Fibroblast of upper back skin (primary cell): ENCODE measurements at places on chromosomes 12 and 14.

DNA sequence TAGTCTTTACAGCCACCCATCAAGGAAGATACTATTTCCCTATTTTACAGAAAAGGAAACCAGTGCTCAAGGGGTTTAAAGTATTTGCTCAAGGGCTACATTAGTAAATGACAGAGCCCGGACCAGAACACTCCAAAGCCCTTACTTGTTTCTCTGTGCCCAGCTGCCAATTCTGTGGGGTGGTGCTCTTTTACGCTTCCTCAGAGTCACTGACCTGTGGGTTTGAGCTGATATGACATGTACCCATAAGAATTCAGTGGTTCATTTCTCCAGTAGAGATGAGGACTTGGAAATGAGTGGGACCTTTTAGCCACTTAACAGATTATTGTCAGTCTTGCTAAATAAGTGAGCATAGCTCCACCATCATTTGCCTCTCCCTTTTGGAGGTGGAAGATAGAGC, 37.4 kb upstream of the NKX2-8 start:
- no peak for DNase-seq

- DNase-seq = peak; percentile 36
Observed at GRCh38 chr12:65886996-65887395, 62.7 kb downstream of the HMGA2 start.

DNA sequence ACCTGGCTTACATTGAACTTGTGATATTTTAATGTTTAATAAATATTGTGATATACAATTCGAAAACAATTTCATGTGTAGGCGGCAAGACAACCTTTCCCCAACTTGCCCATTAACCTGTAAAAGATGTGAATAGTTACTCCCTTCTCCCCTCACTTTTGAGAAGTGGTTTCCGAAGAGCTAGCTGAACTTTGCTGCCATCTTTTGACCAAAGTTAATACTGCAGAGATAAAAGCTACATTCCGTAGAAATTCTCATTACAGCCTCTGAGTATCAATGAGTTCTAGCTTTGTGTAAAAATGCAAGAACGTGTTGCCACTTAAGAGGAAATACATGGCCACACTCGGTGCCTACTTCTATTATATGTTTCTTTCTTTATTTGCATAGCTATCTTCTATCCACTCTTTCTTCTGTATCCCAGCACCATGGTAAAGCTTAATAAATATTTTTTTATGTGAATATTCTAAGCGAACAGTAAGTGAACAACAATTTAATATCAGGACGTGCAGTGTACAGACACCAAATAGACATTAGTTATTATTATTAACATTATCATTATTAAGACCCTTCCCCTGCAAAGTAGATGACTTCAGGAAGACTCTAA, 105.1 kb upstream of the TMEM260 start:
- DNase-seq = peak; percentile 40

- DNase-seq = no peak
Observed at GRCh38 chr12:129868575-129868974, 35.2 kb downstream of the TMEM132D start.

GRCh38 chr14:21987937-21988336, 314.3 kb upstream of the OR4E1 start:
- DNase-seq = no peak

GRCh38 chr12:123928274-123928865, 44.3 kb downstream of the CCDC92 start:
- no peak for DNase-seq

DNA sequence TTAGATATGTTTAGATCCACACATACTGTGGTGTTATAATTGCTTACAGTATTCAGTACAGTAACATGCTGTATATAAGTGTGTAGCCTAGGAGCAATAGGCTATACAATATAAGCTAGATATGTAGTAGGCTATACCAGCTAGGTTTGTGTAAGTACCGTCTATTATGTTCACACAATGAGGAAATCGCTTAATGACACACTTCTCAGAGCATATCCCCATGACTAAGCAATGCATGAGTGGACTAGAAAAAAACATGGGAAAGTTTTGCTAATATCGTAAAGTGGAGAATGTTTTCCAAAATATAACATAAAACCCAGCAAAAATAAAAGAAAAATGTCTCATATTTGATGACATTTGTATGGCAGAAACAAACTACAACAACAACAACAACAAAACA, 27.3 kb downstream of the AKAP3 start:
- no peak for DNase-seq

GRCh38 chr12:52704464-52704863, 1.1 kb upstream of the KRT77 start:
- peak; percentile 3 for DNase-seq

- no peak for DNase-seq
Observed at GRCh38 chr14:70282666-70283065, 76.8 kb downstream of the COX16 start.

DNA sequence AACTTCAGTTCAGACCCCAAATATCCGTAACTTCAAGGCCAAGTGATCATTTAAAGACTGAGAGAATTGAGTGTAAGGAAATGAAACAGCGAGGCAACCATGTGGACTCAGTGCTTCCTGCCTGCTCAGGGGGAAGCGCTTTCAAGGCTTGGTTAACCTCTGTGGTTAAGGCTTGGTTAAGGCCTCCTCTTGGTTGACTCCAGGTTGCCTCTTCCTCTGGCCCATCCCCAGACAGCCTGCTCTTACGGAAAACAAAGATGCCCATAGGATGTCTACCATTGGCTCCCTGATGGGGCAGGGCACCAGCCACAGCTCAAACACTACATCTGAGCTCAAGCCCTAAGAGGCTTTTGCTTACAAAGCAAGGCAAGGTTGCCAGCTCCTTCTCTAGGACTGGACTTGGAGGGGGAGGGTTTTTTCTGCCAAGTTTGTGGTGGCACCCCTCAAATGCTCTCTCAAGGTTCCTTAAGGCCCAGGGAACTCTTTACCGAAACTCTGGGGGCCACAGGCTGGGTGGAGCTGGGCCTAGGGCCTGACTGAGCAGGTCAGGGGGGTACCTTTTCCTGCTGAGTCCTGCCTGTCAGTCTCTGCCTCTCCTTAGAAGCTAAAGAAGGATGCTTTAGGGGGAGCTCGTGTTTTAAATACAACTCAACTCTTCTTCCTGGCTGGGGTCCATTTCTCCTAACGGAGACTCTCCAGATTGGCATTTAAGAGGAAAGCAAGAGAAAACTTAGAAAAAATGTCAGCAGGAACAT, 13.7 kb downstream of the COL2A1 start:
- DNase-seq = peak; percentile 42

DNA sequence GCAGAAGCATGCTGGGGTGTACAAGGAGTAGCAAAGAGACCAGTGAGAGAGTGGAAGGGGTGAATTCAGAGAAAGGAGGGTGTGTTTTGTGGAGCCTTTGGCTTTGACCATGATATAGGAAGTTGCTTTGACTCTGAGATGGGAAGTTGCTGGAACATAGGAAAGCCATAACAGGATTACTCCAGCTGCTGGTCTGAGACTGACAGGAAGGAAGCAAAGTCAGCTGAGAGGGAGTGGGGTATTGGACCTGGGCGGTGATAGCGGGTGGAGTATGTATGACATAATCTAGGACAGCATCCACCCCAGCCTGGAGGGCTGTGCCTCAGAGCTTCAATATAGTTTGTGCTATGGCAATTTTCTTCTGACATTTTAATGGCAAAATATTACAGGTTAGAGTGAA, 324.4 kb downstream of the PDZRN4 start:
- no peak for DNase-seq

DNA sequence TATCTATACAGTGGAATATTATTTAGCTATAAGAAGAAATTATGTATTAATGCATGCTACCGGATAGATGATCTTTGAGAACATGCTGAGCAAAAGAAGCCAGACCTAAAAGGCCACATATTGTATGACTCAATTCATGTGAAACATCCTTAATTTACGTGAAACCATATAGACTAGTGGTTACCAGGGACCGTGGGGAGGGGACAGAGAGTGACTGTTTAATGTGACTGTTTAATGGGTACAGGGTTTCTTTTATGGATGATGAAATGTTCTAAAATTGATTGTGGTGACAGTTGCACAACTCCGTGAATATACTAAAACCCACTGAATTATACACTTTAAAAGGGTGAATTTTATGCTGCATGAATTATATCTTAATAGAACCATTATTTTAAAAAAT, 8.5 kb upstream of the BCL7A start:
- DNase-seq = no peak

- DNase-seq = no peak
Observed at GRCh38 chr14:25308244-25308643, 258.3 kb upstream of the STXBP6 start.

DNA sequence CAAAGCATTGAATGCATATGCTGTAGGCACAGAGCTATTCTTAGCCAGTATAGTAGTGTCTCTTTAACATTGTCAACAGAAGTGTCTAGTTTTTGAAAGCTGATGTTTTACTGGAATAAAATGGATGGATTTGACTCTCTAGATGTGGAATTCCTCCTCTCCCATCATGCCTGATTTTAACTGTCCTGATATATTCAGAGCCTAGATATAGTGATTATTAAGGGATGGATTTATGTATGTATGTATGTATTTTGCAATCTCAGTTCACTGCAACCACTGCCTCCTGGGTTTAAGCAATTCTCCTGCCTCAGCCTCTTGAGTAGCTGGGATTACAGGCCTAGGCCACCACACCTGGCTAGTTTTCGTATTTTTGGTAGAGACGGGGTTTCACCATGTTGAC, 144.8 kb upstream of the NAV3 start:
- peak; percentile 84 for DNase-seq

DNA sequence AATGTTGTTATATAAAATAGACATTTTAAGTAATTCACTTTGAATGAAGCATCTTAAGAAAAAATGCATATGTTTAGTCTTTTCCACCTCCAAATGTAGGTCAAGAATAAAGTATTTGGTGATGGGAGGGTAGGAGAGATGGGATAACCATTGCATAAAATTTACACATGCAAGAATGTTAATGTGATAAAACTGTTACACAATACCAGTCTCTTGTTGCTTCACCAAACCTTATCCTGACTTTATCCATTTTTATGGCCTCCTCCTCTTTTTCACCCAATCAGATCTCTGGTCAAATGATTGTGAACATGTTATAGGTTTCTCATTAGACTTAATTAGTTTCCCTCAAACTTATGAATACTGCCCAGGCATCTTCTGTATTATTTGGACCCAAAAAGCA, 994.5 kb upstream of the FLRT2 start:
- DNase-seq = no peak

GRCh38 chr12:18158774-18159557, 69.0 kb upstream of the RERGL start:
- peak; percentile 44 for DNase-seq

- DNase-seq = peak; percentile 8
Observed at GRCh38 chr14:63308723-63309317, 9.9 kb downstream of the GPHB5 start.

- no peak for DNase-seq
Observed at GRCh38 chr12:57242329-57242690, 8.7 kb downstream of the STAC3 start.

- peak; percentile 40 for DNase-seq
Observed at GRCh38 chr12:29640589-29641345, 143.0 kb downstream of the TMTC1 start.

DNA sequence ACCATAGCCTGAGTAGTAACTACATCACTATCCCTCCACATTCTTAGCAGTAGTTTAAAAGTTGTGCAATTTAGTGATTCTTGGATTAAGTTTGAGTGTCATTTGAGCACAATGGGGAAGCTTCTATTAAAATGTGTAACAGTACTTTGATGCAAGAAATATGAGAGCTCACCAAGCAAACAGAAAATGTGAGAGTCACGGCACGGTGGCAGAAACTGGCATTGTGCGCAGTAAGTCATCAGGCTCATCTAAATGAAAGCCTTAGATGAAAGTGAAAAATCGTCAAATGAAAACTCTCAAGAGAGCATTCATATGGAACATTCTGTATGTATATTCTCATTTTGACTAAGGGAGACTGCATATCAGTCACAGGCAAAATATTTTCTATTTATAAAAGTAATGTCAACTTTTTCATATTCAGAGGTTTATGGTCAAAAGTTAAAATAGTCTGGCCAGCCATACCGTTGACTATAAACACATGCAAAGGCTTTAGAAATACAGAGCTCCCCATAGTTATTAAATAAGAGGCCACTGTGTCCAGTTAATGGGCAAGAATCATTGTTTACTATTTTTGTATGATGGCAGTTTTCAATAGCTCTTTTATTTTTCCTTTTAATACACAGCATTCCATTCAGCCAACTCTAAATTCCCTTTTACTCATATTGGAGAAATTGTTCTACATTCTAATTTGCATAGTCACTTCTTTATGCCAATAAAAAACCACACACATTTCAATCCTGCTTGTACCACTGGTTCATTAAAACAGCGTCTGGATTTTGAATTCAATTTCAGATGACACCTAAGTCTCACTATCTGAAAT, 167.9 kb downstream of the PRKD1 start:
- no peak for DNase-seq

GRCh38 chr12:120835304-120835612, 68.9 kb downstream of the SPPL3 start:
- DNase-seq = no peak

- DNase-seq = no peak
Observed at GRCh38 chr12:5036031-5036430, 7.6 kb upstream of the KCNA5 start.

GRCh38 chr14:48925184-48925583, 661.0 kb downstream of the RPS29 start:
- no peak for DNase-seq

DNA sequence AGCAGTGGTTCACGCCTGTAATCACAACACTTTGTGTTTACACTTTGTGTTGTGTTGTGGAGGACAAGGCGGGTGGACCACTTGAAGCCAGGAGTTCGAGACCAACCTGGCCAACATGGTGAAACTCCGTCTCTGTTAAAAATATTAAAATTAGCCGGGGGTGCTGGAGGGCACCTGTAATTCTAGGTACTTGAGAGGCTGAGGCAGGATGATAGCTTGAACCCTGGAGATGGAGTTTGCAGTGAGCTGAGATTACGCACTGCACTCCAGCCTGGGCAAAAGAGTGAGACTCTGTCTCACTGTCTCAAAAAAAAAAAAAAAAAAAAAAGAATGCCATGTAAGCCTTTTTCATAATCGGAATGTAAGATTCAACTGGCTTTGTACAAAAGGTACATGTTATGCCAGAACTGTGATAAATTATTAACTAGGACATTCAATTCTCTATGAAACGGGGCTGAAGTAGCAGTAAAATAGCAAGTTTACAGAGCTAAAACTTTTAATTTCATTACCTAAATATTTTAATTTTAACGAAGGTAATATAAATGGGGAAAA, 13.9 kb upstream of the PITPNM2 start:
- DNase-seq = no peak

GRCh38 chr12:93108985-93109384, 179.9 kb upstream of the EEA1 start:
- peak; percentile 81 for DNase-seq

DNA sequence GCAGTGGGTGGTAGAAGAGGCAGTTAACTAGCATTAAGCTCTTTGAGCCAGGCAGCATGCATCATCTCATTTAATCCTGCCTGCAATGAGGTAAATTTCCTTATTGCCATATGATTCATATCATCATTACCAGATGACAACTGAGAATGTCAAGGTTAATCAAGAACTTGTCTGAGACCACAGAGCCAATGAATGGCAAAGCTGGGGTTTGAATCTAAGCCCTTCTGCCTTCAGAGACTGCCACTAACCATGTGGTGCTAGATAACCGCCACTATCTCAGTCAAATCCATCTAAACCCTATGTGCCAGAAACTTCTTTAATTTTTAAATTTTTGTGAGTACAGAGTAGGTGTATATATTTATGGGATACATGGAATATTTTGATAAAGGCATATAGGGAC, 77.8 kb upstream of the GRIP1 start:
- no peak for DNase-seq

GRCh38 chr14:99077076-99077843, 194.7 kb downstream of the BCL11B start:
- peak; percentile 27 for DNase-seq

- DNase-seq = peak; percentile 15
Observed at GRCh38 chr14:89926694-89927093, 27.8 kb downstream of the EFCAB11 start.

- DNase-seq = no peak
Observed at GRCh38 chr12:51131745-51132521, 41.0 kb downstream of the TFCP2 start.
